ENCODE measurements at places on chromosomes 12 and 14.
A peak's percentile ranks its signal among the peaks of the same experiment; 100 is the strongest.

GRCh38 chr12:131147293-131147692 lies 193.6 kb downstream of the ADGRD1 start:
- DNase-seq = no peak

- DNase-seq = no peak
These were observed 577 bp downstream of the DTX3 start for GRCh38 chr12:57604992-57605810.

DNA sequence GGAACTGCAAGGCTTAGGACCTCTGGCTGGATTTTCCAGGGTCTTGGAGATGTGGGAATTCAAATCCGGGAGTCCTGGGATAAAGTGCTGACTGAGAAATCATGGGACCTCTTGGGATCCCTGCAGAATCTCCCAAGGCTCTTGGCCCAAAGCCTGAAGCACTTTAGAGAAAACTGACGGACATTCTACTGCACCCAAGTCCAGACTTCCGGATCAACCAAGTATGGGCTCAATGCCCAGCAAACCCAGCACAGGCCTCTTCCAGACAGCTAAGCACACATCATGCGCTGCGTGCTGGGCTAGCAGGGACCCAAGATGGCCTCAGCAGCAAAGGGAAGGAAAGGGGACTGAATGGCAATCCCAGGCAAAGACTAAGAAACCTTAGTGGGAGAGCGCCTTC lies 85.0 kb downstream of the ACTN1 start:
- DNase-seq = no peak

DNA sequence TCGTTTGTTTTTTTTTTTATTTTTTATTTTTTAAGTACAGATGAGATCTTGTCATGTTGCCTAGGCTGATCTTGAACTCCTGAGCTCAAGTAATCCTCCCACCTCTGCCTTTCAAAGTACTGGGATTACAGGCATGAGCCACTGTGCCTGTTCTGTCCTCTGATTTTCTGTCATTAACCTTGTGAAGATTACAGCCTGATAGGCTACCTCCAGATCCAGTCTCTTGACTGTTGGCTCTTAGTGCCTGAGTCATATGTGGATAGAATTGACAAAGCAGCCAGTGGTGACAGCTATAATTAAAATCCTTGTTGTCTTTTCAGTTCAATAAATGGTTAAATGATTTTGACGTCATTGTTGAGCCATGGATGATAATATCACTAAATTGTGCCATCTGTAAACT lies 21.3 kb upstream of the REP15 start:
- no peak for DNase-seq

- DNase-seq = no peak
These were observed 3.7 kb upstream of the SELPLG start for GRCh38 chr12:108637222-108637971.

- DNase-seq = no peak
These were observed 96.8 kb downstream of the ERGIC2 start for GRCh38 chr12:29283969-29284700.

- DNase-seq = no peak
These were observed 26.3 kb downstream of the BATF start for GRCh38 chr14:75548544-75548943.

DNA sequence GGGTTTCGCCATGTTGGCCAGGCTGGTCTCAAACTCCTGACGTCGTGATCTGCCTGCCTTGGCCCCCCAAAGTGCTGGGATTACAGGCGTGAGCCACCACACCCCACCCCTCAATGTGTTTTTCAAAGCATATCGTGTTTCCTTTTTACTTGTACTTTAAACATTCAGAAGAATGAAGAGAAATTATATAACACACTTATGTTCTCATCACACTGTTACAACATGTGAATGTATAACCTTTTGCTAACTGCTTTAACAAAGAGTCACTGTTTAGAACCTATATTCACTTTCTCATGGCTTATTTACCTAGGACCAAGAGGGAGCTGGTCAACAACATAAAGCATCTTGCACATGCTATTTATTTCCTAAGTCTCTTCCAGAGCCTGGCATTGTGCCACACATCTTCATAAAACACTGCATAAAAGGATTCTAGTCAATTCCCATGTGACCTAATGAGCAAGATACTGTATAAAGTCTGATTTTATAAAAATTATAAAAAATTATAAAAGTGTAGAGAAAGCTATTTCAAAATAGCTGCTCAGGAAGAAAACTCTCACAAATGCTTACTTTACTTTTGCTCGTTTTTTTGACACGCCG lies 16.0 kb upstream of the ACTR6 start:
- DNase-seq = no peak

DNA sequence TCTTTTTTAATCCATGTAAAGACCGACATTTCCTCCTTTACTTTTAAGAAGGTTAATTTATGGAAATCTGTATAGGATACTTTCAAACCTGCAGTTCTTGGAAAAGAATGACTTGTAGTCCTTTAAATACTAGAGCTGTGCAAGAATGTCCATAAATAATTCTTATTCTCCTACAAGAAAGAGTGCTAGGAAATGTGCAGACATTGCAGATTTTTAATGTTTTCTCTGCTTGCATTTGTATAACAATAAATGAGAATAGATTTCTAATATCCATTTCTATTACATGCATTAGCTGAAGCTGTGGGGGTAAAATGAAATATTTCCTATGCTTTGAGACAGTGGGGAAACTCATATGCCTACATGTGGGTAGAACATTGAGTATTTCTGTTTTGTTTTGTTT lies 607.2 kb upstream of the NOVA1 start:
- DNase-seq = no peak

DNA sequence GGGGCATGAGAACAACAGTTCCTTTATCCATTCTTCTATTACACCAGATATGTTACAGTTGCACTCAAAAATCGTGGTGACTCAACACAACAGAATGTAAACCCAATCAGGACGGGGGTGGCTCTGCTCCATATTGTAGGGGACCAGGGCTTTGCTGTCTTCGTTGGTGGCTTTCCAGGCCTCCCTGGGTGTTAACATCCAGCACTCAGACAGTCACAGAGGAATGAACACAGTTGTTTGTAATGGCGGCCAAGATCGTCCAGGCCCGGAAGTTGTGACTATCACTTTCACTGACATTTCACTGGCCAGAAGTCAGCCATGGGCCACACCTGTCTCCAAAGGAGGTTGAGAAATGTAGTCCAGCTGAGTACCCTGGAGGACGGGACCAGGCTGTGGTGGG lies 204.1 kb downstream of the CACNA1C start:
- DNase-seq = peak; percentile 38

DNA sequence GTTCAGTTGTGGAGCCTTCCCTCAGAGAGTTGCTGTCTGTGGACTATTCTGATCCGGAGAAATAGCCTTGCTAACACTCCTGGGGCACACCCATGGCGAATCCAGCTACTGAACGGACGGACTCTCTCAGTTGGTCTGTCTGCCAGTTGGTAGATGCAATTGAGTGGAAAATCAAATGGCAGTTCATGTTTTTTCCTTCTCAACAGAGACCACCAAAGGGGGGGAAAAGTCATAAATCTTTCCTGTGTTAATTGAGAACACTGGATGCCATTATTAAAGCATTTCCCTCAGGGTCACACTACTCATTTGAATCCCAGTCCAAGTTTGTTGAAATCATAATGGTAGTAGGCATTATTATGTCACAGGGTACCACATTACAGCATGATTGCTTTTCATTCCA lies 354.3 kb upstream of the FAR2 start:
- no peak for DNase-seq

GRCh38 chr14:24392325-24393091 lies 6.3 kb upstream of the NYNRIN start:
- DNase-seq = no peak

GRCh38 chr12:3962631-3963483 lies 89.7 kb upstream of the PARP11 start:
- DNase-seq = no peak

DNA sequence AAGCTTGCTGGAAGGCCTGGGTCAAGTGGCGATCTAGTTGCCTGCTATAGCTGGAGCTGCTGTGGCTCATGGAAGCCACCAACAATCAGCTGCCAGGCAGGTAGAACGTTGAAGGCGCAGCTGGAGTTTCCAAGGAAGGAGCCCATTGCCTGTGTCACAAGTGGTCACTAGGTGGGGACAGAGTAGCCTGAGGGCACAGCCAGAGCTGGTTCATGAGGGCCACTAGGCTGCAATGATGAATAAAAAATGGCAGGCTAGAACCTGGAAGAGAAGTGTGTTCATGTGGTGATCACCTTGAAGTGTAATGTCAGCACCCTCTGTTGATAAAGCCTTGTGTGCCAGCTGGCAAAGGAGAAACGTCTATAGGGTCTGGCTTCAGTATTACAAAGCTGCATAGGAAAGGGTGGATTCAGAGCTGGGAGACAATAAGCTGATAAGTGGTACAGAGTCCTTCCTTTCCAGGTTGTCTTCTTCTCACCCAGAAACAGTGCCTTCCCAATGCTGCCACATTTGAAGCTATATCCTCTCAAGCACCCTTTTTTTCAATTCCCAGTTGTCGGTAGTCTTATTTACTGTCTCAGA lies 165.8 kb downstream of the EMP1 start:
- DNase-seq = peak; percentile 43

- no peak for DNase-seq
These were observed 107.0 kb downstream of the PTCSC3 start for GRCh38 chr14:36069535-36069900.

DNA sequence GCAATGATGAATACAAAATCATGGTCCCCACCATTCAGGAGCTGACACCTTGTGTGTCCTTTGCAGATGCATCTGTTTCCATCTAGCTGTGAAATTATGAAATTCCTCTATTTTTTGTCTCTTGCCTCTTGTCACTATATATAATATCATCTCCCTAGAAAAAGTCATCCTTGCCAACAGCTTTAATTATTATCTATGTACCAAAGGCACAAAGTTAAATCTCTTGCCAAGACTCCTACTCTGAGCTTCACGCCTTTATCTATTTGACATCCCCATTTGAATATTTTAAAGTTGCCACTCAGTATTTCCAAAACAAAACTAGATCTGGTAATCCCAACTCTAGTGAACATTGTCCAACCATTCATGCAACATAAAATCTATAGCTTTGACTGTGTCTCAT lies 32.0 kb upstream of the PRB2 start:
- DNase-seq = no peak

- DNase-seq = no peak
These were observed 3.2 kb upstream of the MGST1 start for GRCh38 chr12:16344269-16344668.

GRCh38 chr14:96131836-96132235 lies 72.8 kb upstream of the BDKRB2 start:
- DNase-seq = no peak

DNA sequence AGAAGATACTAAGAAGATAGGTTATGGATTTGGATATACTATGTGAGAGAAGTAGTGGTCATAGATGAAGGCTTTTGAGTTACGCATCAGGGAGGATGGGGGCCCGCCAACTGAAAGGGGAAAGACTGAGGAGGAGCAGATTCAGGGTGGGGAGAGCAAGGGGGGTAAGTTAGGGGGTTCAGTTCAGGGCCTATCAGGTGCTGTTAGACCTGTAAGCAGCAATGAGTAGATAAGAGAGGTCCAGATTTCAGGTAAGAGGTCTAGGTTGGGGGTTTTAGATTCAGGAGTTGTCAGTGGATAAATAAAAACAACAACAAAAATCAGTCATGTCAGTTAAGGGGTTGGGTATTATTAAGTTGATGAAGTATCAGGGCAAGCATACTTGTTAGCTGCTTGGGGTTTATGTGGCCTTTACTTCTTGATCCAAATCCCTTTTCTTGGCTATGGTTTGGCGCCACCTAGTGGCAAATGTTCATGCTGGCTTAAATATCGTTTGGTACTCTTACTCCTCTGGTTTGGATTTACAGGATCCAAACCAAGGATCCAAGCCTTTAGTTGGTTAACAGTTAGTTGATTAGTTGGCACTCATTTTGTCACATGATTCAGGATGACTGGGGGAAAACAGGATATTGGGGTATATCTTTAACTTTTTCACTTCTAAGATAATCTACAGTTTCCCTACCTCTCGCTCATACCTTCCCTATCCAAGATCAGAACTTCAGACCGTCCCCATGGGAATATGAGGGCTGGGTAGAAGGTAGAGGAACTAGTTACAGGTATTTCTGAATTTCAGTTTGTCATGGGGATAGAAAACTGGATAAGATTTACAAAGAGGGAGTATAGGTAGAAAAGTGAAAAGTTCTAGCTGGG lies 65.1 kb downstream of the PCNX1 start:
- peak; percentile 38 for DNase-seq

DNA sequence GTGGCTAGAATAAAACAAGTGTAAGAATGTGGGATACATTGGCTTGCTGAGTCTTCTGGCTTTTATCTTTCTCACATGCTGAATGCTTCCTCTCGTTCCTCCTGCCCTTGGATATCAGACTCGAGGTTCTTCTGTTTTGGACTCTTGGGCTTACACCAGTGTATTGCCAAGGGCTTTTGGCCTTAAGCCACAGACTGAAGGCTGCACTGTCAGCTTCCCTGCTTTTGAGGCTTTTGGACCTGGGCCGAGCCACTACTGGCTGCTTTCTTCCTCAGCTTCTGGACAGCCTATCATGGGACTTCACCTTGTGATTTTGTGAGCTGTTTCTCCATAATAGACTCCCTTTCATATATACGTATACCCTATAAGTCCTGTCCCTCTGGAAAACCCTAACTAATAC lies 300.9 kb upstream of the STXBP6 start:
- no peak for DNase-seq

GRCh38 chr14:82122655-82123054 lies 589.0 kb upstream of the SEL1L start:
- no peak for DNase-seq

- no peak for DNase-seq
These were observed 55.8 kb downstream of the GALNT4 start for GRCh38 chr12:89468648-89469326.
